ENCODE measurements at places on chromosomes 11 and 22.

DNA sequence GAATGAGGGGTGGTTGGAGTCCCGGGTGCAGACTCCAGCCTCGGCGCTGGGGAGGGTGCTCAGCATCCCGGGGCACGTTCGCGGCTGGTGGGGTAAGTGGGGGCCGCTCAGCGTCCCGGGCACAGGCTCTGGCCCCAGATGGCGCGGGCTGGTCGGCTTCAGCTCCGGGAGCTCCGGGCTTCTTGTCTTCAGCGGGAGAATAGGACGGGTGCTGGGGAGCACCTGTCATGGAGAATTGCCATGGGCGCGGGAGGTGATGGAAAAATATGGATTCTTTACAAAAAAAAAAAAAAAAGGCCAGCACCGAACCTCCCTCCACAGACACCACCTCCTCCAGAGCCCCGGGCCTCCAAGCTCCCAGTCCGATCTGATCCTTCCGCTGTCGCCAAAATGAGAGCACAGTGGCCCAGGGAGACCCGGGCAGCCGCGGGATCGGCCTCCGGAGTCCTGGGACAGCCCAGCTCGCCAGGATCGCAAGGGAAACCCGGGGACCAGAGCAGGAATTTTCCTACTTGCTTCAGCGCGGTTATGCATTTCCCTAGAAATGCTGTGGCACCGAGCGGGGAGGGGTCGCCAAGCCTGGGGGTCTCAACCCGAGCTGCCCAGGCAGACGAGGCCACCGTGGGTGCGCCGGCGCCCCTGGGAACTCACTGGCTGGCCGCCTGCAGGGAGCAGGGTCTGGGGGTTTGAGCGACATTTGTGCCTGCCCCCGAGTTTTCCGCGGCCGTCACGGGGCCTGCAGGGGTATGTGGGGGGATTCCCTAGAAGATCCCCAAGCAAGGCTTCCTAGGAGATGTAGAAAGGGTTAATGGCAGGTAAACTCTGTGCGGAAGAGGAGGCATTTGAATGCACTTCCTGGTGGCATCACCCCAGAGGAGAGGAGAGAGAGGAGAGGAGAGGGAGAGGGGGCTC, 1336.9 kb downstream of the BRD1 start:
- peak; percentile 66 for DNase-seq

- DNase-seq: no peak
These were observed 187.5 kb upstream of the ZBED5 start for GRCh38 chr11:11045156-11045930.

GRCh38 chr22:31929167-31929930, 15.0 kb upstream of the YWHAH start:
- DNase-seq: peak; percentile 57

DNA sequence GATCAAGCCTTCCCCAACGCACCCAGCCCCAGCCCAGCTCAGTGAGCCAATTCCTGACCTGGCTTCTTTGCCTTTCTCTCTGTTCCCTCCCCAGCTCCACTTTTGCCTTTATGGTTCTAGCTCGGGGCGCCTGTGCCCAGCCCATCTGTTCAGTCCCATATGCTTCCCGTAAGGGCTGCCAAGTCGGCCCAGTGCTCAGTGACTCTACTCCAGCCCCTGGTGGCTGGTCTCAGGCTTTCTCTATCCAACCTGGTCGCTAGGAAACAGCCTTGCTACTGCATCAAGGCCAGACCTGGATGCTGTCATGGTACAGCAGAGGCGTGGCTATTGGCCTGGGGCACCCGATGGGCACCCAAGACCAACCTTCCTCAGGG, 178.0 kb downstream of the DSCAML1 start:
- peak; percentile 49 for DNase-seq

DNA sequence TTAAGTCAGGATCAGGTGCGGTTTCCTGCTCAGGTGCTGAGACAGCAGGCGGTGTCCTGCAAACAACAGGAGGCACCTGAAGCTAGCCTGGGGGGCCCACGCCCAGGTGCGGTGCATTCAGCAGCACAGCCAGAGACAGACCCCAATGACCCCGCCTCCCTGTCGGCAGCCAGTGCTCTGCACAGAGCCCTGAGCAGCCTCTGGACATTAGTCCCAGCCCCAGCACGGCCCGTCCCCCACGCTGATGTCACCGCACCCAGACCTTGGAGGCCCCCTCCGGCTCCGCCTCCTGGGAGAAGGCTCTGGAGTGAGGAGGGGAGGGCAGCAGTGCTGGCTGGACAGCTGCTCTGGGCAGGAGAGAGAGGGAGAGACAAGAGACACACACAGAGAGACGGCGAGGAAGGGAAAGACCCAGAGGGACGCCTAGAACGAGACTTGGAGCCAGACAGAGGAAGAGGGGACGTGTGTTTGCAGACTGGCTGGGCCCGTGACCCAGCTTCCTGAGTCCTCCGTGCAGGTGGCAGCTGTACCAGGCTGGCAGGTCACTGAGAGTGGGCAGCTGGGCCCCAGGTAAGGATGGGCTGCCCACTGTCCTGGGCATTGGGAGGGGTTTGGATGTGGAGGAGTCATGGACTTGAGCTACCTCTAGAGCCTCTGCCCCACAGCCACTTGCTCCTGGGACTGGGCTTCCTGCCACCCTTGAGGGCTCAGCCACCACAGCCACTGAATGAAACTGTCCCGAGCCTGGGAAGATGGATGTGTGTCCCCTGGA, at the start of gene MYO7A:
TSS of gene MYO7A (plus strand) at position 327 of the 772 bp plus-strand sequence. CDS start 2,389 bp downstream, outside the sequence.
- peak; percentile 56 for DNase-seq

DNA sequence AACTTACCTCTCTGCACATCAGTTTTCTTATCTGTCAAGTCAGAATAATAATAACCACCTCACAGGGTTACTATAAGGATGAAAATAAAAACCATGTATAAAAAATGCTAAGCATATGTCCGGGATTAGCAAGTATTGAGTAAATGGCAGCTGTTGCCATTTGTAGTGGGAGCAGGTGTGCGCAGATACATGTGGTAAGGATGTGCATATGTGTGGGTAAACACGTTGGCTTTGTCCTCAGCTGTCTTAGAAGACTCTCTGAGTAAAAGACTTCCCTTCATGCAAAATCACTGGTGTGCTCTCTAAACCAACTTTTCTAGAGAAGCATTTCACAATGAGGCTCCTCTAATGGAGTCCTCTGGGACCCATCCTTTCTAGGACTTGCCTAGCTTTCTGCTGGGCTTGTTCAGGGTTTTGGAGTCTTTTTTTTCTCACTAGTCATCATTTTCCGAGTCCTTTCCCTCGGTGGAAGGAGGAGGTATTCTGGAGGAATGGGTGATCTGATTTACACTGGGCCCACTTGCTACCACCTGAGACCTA, 62.4 kb downstream of the NELL1 start:
- DNase-seq: no peak

DNA sequence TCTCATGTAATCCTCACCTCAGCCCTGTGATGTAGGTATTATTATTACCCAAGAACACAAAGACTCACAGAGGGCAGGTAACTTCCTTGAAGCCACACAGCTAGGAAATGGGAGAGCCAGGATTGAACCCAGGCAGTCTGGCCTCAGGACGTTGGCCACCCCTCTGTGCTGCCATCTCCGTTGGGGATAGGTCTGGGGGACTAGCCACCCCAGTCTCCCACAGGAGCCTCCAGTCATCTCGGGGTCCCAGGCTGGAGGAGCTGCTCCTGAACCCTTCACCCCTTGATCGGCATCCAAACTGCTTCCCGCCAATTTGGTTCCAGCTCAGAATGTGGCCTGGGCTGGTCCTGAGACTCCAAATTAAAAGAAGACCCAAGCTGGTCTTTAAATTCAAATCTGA, 10.4 kb upstream of the TCF20 start:
- DNase-seq: no peak

GRCh38 chr11:75313513-75314272, 37.8 kb downstream of the ARRB1 start:
- no peak for DNase-seq

- DNase-seq: no peak
These were observed 400.2 kb downstream of the RAB38 start for GRCh38 chr11:87775036-87775435.

DNA sequence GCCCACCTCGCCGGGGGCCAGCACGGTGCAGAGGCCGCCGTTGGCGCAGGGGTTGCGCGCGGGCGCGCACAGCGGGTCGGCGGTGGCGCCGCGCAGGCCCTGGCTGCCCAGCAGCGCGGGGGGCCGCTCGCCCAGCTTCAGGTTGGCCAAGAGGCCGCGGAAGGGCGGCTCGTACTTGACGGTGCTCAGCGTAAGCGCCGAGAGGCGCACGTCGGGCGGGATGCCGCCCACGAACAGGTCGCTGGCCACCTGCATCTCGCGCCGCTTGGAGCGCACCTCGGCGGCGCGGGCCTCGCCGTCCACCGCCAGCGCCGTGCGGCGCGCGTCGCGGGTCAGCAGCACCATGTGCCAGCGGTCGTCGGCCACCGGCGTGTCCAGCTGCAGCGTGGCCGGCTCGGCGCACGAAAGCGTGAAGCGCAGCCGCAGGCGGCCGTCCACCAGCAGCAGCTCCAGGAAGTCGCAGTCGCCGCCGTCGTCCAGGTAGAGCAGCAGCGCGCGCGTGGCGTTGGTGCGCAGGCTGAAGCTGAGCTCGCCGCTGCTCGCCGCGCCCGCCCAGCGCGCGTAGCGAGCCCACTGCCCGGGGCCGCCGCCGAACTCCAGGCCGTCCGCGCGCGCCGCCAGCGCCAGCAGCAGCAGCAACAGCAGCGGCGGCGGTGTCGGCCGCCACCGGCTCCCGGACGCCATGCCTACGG, 9.8 kb downstream of the NRXN2 start:
- DNase-seq: peak; percentile 38

GRCh38 chr11:64558065-64558745, 32.8 kb upstream of the SLC22A12 start:
- no peak for DNase-seq

DNA sequence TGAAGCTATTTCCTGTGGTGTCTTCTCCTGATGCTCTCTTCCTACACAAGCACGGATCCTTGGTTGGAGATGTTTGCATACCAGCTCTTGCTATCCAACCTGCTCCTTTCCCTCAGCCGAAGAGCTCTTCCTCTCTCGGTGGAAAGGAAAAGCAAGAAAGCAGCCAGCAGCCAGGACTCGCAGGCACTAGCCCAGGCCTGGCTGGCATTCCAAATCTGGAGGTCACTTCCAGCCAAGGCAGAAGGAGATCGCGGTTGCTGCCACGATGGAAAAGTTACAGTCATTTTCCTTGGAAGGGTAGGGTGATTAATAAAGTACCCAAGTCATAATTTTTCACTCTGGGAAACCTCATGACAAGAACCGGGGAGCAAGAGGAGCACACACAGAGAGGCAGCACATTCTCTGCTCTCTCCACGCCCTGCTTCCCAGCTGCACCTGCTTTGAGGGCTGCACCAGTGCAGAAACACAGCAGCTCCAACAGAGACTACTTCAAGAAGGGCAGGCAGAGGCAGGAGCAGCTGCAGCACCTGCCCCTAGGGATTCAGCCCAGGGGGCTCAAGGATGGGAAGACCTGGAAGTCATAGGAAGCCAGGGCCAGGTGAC, 399.3 kb downstream of the CADM1 start:
- no peak for DNase-seq

DNA sequence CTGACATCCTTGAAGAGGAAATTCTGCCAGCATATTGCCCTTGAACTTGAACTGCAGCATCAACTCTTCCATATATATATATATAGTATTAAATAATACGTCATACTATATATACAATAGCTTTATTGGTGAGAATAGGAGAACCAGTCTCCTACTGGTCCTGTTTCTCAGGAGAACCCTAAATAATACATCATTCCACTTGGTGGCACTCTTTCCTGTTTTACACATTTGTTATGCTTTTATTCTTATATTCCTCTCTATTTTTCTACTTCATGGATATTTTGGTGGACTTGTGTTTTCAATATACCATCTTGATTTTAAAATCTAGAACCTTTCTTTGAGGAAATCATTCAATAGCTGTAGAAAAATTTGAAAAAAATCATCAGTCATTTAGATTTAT, 193.3 kb downstream of the TRPC6 start:
- DNase-seq: no peak

- peak; percentile 90 for DNase-seq
These were observed at the start of gene HIRA for GRCh38 chr22:19431649-19432132. HIRA (minus strand) TSS chr22:19431733; CDS start chr22:19431476, 257 bp downstream.

DNA sequence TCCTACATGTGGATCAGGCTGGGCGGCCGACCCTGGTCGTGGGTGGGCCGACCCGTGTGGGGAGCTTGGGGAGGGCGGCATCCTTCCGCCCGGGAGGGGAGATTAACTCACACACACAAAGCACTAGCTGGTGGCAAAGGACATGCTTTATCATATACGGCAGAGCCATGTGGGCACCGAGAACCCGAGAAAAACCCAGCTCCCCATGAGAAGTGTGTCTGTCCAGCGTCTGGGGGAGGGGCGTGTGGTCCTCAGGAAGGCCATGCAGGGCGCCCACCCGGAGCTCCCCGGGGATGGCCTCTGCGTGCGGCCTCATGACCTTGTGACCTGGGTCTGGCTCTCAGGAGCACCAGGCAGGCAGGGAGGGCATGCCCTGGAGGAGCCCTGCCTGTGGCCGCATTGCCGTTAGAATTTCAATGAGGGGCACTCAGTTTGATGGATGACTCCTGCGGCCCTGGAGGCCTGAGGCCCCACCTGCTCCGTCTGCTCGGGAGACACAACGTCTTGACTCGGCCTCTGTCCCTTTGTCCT, 39.4 kb upstream of the TOLLIP start:
- no peak for DNase-seq
